Muscle of back (tissue), 13 donors: ENCODE measurements at places on chromosomes 4 and X. TPM values are rescaled to one million over a fixed set of nuclear protein-coding genes. Genes with fewer than 3 reads are reported as not detected.

GRCh38 chr4:55989766-55990165 lies 41.0 kb downstream of the CEP135 start:
- DNase-seq = no peak

- no peak for DNase-seq
Measured at GRCh38 chrX:150984169-150984824, 1.2 kb downstream of the HMGB3 start.

DNA sequence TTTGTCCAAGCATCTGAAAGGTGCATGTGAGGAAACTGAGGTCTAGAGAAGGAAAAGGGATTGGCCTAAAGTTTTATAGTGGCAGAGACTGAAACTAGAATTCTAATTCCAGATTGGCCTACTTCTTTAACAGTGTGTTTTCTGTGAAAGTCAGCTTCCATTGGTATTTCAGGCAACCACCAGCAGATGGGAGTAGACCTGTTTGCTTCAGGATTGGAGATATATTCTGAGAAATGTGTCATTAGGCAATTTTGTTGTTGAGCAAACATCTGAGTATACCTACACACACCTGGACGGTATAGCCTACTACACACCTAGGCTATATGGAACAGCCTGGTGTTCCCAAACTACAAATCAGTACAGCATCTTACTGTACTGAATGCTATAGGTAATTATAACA lies 207.3 kb upstream of the RADX start:
- DNase-seq = no peak

DNA sequence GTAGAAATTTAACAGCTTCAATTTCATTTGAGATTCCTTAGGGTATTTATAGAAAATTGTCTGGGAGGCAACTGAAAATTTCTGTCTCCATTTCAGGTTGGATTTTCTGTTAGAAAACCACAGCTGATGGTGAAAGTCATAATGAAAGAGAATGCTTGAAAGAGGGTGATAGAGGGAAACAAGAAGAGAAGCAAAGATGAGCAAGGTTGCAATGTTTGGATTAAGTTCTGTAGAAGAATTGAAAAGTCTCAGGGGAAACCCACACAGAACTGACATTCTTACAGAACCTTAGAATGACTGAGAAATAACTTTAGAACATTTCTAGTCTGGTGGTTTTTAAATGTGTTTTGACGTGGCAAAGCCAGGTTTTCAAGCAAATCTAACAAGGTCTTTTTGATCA lies 14.7 kb downstream of the GBA3 start:
- no peak for DNase-seq

DNA sequence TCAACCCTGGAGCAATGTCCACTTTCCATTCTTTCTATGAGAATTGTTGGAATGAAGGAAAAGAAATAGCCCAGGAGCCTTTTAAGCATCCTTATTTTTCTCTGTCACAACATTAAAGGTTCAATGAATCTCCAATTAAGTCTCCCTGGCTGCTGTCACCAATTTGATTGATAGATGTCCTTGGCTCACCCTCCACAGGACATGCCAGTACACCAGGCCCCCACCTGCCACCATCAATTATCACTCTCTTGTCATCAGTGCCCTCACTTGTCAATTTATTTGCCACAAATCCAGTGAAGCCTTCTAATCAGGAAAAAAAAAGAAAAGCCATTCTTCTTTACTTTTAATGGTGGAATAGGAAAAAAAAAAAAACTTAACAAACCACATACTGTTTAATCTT lies 453.6 kb downstream of the CENPC start:
- DNase-seq = no peak

DNA sequence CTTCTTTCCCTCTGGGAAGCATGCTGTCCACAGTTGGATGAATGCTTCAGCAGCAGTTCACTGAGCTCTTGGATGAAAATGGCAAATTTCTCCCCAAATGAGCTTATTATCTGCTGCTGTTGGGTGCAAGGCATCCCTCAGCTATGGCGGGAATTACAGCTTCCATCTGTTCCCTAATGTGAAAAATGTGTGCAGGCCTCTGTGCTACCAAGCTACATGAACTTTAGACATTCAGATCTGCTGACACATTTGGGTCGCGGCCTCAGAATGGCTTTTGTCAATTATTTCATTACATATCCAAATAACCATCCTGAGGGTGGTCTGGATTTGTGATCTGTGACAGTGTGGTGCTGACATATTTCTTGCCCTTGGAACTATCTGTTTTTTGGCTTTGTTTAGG lies 119.5 kb upstream of the SCML1 start:
- no peak for DNase-seq

DNA sequence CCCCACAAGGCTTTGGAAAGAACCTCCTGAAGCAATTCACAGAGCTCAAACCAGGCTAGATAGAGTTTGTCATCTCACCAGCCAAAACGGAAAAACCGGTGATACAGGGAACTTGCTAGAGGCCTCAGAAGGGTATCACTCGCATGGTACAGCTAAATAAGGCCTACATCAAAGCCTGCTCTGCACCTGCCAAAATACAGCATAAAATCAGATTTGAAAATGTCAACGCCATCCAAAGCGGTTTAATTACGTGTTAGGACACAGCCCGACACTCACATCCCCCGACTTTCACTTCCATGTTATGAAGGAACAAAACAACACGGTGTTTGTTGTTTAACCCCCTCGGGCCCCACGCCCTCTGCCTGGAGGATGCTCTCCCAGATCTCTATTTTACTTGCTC lies 65.0 kb downstream of the MAPK10 start:
- DNase-seq = no peak

DNA sequence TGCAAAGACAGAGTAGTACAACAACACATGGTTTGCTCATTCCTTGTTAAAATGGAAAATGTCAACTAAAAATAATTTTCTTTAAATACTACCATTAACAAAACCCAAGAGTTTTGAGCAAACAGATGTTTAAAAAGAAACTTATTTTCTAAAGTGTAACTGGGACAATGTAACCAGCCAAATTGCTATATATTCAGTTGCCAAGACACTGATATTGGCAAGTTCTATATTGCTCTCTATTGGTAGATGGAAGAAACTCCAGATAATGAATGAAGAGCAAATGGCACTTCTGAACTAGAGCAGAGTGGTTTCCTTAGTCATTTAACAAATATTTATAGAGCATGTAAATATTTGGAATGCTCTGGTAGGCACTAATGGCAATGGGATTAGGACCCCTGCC lies 966.2 kb downstream of the RPA4 start:
- peak; percentile 45 for DNase-seq

GRCh38 chr4:161133586-161134276 lies 1030.1 kb downstream of the FSTL5 start:
- no peak for DNase-seq

Gene DUSP21
- not detected for polyA plus RNA-seq

Gene SUPT20HL1
- polyA plus RNA-seq = 0.10 TPM

Gene BST1
- 5.3 TPM for polyA plus RNA-seq

Gene MYOZ2
- polyA plus RNA-seq = 249 TPM

Gene ARR3
- polyA plus RNA-seq = not detected

Gene RNF150
- polyA plus RNA-seq = 43.4 TPM
